ENCODE measurements at places on chromosomes 16 and 17. TPM values are rescaled to one million over a fixed set of nuclear protein-coding genes. Genes with fewer than 3 reads are reported as not detected.

Gene CACNG3
- total RNA-seq = not detected

DNA sequence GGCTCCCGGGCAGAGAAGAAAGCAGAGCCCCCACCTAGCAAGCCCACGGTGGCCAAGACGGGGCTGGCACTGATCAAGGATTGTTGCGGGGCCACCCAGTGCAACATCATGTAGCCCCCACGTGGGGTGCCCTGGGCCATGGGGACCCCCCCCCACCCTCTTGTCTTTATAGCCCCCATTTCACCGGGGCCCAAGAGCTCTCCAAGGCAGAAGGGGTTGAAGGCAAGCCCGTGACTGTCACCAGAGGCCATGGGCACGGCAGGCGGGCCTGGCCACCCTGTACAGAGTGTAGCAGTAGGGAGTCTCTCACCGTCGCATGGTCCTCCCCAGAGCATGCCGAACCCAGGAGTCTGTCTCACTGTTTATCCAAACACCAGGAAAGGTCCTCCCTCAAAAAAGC lies 56.2 kb downstream of the MARF1 start:
- no peak for DNase-seq

DNA sequence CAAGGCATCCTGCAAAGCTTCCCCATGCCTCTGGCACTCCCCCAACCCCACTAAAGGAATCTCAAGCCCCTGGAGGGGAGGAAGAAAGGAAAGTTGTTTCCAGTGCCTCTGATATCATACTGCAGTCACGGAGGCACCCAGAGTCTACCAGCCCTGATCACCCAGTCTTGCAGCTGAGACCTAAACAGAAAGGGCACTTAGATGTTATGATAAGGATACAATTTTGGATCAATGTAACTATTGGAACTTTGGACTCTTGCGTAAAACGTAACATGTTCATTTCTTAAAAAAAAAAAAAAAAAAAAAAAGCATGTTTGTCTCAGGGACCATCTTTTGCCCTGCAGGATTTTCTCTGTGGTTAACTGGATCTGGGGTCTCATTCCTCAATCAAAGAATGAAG lies 52.4 kb upstream of the COX10 start:
- DNase-seq = no peak

Gene KRTAP17-1
- total RNA-seq = not detected

GRCh38 chr17:81110488-81111040 lies 54.7 kb upstream of the PVALEF start:
- DNase-seq = no peak

Gene GAS2L2
- total RNA-seq = not detected

Gene SYNGR3
- 3.6 TPM for total RNA-seq

- no peak for DNase-seq
Observed at GRCh38 chr16:1610899-1611632, 806 bp downstream of the IFT140 start.

All from mammary epithelial cell (primary cell).